ENCODE measurements at places on chromosomes 6 and 20.

GRCh38 chr6:10146715-10147451 is 268.0 kb downstream of the TFAP2A start:
- DNase-seq: peak; percentile 30

DNA sequence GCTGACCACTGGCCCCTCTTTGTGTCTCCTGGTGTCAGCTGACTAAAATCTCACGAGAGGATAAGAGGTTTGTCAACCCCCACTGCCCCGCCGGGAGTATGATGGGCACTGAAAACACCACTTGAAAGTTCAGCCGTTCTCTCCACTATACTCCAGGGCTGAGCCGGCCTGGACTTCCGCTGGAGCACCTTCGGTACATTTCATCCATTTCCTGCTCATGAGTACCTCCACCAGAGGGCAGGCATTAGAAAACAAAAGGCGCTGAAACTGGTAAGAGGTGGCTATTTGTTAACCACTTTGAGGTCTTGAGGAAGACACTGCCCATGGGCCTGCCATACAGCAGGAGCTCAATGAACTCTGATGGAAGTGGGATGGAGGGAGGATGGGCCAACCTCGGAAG is 17.9 kb upstream of the ANKRD60 start:
- DNase-seq: peak; percentile 8

DNA sequence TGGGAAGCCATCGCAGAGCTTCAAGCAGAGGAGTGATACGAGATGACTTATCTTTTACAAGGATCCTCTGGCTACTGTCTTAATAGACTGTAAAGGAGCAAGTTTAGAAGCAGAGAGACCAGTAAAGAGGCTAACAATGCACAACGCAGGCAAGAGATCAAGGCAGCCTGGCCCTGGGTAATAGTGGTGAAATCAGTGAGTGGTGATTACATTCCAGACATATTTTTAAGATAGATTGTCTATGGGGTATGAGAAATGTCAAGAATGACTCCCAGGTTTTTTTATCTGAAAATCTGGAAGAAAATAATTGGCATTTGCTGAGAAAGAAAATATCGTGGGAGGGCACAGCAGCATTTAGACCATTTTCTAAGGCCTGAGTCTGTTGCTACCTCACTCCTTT is 213.6 kb upstream of the HTR1E start:
- DNase-seq: no peak

DNA sequence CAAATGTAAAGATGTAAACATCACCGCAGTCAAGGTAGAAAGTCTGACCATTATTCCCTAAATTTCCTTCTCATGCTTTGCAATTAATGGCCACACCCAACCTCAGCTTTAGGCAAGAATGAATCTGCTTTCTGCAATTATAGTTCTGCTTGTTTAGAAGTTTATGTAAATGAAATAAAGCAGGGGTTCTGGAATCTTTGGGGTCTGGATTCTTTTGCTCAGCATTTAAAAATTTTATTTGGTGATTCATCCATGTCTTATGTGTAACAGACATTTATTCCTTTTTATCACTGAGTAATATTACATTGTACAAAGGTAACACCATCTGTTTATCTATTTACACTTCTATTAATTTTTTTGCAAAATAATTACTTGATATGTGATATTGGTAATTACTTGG is 613.6 kb downstream of the UTRN start:
- DNase-seq: no peak

- DNase-seq: no peak
Observed at GRCh38 chr6:10347561-10348327, 67.1 kb downstream of the TFAP2A start.

GRCh38 chr20:32820698-32821377 is 1.1 kb downstream of the MAPRE1 start:
- no peak for DNase-seq

DNA sequence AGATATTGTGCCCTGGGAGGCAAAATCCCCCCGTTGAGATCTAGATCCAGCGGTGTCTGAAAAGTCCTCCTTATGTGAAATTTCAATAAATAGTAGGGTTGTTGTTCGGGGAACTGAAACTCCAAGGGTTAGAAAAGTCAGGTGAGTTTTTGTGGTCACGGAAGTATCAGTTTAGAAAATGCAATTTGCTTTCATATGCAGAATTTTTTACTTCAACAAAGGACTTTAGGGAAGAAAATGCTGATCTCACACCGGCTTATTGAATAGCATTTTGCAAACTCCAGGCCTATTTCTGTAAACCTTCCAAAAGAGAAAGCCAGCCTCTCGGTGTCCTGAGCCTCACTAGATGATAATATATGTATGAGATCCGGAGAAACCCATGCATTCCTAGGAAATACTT is 254.7 kb downstream of the TSHZ2 start:
- peak; percentile 5 for DNase-seq

DNA sequence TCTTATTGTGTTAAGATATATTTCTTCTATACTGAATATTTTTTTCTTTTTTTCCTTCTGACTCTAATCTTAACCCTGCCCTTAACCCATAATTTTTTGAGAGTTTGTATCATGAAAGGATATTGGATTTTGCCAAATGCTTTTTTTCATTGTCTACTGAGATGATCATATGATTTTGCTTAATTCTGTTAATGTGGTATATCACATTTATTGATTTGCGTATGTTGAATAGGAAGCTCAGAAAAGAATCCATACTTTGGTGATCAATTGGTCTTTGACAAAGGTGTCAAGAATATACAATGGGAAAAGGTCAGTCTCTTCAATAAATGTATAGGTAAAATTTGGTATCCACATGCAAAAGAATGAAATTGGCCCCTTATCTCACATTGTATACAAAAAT is 588.8 kb upstream of the ADGRB3 start:
- no peak for DNase-seq

- peak; percentile 55 for DNase-seq
Observed at GRCh38 chr20:38935285-38935684, 9.1 kb downstream of the FAM83D start.

DNA sequence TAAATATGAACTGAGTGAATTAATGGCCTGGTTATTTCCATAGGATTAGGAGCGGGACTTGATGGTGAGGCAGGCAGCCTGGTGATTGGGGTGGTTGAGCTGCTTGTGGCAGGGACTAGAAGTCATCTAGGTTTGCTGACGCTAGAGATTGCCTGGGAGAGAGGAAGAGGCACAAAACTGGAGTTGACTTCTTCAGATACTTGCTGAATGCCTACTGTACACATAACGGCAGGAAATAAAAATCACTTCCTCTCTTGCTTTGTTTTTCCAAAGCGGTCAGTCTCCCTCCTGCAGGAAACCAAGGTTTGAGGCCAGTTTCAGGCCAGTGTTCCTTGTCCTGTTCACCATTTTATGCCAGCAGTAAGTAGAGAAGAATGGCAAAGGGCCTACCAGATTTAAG is 36.7 kb upstream of the MYLIP start:
- peak; percentile 79 for DNase-seq
